SK-N-MC (cell line): ENCODE measurements at places on chromosomes 2 and 18.

GRCh38 chr18:42752916-42753315, 362.6 kb downstream of the RIT2 start:
- DNase-seq = no peak

DNA sequence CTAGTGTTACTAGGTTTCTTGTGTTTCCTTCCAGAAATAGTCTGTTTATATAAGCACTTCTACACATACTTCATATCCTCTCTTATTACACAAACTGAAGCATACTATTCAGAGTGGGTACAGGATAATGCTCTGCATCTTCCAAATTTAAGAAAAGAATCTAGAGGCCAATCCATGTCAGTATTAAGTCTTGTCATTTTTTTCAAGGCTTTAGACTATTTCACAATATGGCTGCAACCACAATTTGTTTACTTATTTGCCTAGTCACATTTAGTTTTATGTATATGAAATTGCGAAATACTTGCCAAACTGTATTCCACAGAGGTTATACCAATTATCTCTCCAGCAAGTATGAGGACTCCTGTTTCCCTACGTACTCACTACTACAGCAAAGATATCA, 27.9 kb downstream of the IWS1 start:
- peak; percentile 47 for DNase-seq

GRCh38 chr2:26011990-26012856, 21.7 kb upstream of the RAB10 start:
- DNase-seq = no peak

DNA sequence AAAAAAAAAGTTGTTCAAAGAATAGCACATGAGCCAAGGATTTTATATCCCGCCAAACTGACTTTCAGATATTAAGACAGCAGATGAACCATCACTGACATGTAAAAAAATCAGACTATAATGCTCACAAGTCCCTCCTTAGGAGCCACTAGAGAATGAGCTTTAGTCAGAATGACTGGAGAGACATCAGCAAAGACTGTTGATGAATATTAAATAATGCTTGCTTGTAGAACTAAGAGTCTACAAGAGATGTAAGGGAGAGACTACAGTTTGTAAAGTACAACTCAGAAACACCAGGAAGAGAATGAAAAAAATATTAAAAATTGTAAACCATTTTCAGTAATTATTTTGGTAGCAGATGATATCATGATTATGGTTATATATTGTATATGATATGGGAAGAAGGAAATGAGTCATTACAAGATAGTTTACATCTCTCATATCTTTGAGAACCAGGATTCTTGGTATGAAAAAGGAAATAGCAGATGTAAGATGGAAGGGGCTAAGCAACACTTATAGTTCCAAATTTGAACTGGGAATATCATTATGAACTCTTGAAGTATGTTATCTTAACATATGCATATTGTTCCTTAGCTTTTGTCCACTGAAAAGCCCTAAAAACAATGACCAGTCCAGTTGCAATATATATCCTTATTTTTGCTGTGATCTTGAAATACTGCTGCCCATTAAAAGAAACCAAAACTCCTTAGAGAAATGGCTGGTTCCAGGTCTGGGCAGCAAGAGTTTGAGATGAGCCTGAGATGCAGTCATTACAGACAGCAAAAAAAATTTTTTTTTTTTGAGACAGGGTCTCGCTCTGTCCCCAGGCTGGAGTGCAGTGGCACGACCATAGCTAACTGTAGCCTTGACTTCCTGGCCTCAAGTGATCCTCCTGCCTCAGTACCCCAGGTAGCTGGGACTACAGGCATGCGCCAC, 55.7 kb downstream of the PTPN2 start:
- no peak for DNase-seq

DNA sequence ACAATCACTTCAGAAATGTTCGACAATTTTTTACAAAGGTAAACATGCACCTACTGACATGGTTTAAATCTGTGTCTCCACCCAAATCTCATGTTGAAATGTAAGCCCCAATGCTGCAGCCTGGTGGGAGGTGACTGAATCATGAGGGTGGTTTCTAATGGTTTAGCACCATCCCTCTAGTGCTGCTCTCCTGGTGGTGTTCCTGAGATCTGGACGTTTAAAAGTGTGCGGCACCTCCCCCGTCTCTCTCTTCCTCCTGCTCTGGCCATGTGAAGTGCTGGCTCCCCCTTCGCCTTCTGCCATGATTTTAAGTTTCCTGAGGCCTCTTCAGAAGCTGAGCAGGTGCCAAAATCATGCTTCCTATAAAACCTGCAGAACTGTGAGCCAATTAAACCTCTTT, 28.3 kb downstream of the MAP3K2 start:
- no peak for DNase-seq

DNA sequence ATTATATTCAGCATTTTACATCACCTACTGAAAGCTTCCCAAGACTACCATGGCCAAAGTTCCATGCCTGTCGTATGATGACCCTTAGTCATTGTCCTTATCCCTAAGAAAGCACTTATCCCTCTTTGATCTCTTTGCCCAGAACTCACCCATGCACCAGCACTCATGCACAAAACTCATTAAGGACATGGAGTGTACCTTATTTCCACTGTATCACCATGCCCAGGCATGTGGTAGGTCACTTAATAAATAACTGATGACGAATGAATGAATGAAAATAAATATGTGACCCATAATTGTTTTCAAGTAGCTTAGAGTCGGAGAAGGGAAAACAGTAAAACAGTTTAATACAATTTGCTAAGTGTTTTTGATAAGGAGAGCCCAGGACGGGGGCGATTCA, 220.1 kb downstream of the IKZF2 start:
- DNase-seq = no peak

- no peak for DNase-seq
Measured at GRCh38 chr18:617970-618504, 21.2 kb downstream of the CLUL1 start.
